ENCODE measurements at places on chromosomes 12 and 14.

- no peak for DNase-seq
Observed at GRCh38 chr12:92147491-92147890, 1.8 kb upstream of the BTG1 start.

GRCh38 chr14:70635971-70636595, 5.6 kb upstream of the TTC9 start:
- DNase-seq, result no peak

DNA sequence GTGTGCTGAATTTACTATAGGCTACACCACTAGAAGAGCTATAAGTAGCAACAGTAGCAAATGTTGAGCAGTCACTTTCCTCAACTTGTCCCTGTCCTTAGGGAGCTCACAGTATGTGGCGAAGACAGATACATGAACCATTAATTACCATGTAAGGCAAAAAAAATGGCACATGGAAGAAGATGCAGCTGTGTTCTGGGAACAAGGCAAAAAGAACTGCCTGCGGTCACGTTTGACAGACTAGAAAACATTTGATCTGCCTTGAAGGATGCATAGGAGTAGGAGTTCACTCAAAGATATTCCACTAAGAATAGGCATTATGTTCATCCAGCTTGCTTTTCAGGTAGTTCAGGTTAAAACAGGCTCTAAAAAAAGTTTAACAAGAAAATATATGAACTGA, 46.5 kb upstream of the IFNG-AS1 start:
- no peak for DNase-seq

GRCh38 chr14:58732387-58732786, 94.6 kb downstream of the DACT1 start:
- DNase-seq, result no peak

- DNase-seq, result no peak
Observed at GRCh38 chr12:26123482-26123980, 1.3 kb downstream of the BHLHE41 start.
